ENCODE measurements at places on chromosomes 1 and 21. TPM values are rescaled to one million over a fixed set of nuclear protein-coding genes. Genes with fewer than 3 reads are reported as not detected.
A peak's percentile ranks its signal among the peaks of the same experiment; 100 is the strongest.

The RGS13 gene
- 4.7 TPM for total RNA-seq

DNA sequence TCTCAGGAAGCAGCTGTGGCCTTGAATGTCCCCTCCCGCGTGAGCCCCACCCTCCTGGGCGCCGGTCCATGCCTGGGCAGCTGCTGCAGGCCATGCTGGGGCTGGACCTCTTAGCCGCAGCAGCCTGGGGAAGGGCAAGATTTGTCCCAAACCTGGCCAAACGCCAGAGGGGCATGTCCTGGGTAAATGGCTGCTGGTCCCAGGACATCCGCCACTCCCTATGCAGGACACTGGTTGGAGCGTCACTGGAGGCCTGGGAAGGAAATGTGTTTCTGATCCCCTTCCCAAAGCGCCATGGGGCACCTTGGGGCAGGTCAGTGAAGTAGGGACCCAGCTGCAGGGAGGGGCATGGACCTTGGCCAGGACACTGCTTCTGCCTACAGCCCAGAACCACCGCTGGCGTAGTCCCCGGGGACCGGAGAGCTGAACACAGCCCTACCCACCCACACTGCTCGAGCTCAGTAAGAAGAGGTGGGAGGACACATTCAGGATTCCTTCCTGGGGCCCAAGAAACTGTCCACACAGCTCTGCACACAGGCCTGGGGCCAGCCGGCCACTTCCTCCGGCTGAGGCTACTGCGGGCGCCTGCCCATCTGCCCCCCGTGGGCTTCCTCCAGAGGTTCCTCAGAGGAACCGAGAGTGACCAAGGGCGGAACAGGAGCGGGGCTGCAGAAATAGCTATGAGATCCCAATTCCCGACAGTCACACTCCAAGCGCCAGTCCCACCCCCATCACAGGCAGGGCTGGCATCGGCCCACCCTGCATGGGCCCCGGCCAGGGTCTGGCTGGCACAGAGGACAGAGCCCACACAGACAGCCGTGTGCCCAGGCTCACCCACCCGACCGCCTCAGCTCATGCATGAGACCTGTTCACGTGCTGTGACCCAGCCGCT, 10.8 kb upstream of the PLEKHG5 start:
- DNase-seq: no peak

DNA sequence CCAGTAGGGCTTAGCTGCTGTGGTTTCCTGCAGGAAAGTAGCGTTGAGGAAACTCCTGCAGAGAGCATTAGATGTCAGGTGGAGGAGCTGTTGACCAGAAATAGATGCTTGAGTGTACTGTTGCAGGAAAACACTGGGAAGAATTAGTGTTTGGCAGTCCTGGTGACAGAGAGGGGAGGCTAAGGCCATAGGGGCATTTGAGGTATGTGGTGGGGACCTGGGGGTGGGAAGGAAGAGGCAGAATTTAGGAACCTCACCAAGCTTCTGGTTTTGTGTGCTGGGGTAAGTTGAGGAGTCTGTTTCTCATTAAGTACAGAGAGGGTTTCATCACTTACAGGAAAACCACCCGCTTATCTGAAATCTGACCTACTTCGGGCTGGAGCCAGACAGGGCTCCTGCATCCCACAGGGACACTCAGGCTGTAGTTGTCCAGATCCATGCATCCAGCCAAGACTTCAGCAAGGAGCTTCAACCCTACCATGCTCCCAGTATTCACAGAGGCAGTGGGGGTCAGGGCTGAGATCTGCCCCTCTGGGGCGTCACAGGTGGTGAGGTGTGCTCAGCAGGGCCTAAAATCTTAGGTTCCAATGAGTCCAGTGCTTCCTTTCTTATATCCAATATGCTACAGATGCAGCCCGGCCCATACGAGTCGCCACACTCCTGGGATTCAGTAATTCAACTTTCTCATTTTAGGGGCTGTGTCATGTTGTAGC, 15.1 kb downstream of the SH2D2A start:
- DNase-seq: no peak

The PTPN14 gene
- total RNA-seq: 43.7 TPM

- peak; percentile 85 for DNase-seq
Measured at GRCh38 chr1:28437924-28438699, 67.7 kb upstream of the RCC1 start.

- no peak for DNase-seq
Measured at GRCh38 chr1:215661033-215661432, 93.9 kb downstream of the KCTD3 start.

The ATP6V1G3 gene
- not detected for total RNA-seq

The HSPA6 gene
- 10.9 TPM for total RNA-seq

The CDCA8 gene
- total RNA-seq: 0.78 TPM

The KLHL12 gene
- total RNA-seq: 24.4 TPM

The MEF2D gene
- 60.8 TPM for total RNA-seq

DNA sequence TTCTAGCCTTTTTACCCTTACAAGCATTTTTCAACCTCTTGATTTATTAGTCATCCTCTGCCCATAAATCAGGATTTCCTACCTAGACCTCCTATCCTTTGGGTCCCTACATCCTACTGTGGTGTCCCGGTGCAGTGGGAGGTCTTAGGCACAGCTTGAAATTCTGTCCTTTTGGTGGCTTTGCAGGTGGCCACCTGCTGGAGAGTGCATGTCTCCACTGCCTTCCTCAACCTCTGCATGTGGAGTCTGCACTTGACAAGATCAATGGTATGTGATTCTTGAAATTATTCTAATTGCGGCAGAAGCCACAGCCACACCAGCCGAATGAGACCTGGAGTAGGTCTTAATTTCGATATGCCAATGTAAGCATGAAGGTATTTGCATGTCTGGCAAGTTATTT, 11.4 kb upstream of the KCNA3 start:
- DNase-seq: no peak

The FBXO2 gene
- 11.2 TPM for total RNA-seq

DNA sequence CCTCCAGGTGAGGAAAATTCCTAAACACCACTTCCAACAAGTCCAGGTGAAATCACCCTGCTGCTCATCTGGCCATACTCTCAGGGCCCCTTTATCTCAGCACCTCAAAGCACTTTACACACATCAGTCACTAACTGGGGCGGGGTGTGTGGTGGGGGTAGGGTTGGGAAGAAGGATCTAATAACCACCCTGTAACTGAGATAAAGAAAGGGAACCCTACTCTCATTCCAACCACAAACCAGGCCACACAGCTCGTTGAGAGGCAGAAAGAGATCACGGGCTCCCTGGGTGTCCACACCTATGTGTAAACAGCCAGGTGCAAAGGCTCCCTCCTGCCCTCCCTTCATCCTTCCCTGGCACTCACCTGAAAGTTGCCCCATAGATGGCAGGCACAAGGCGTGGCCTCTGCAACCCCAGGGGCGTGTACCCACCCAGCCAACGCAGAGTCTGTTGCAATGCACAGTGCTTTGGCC, 20.4 kb downstream of the GPR161 start:
- DNase-seq: peak; percentile 72

GRCh38 chr1:81115422-81115821, 685.3 kb upstream of the ADGRL2 start:
- DNase-seq: no peak

- peak; percentile 97 for DNase-seq
Measured at GRCh38 chr1:154404984-154405746, at the start of gene IL6R. TSS of gene IL6R (plus strand) at chr1:154405343. CDS start at chr1:154405630, 287 bp downstream.

The TMEM200B gene
- total RNA-seq: 8.7 TPM

DNA sequence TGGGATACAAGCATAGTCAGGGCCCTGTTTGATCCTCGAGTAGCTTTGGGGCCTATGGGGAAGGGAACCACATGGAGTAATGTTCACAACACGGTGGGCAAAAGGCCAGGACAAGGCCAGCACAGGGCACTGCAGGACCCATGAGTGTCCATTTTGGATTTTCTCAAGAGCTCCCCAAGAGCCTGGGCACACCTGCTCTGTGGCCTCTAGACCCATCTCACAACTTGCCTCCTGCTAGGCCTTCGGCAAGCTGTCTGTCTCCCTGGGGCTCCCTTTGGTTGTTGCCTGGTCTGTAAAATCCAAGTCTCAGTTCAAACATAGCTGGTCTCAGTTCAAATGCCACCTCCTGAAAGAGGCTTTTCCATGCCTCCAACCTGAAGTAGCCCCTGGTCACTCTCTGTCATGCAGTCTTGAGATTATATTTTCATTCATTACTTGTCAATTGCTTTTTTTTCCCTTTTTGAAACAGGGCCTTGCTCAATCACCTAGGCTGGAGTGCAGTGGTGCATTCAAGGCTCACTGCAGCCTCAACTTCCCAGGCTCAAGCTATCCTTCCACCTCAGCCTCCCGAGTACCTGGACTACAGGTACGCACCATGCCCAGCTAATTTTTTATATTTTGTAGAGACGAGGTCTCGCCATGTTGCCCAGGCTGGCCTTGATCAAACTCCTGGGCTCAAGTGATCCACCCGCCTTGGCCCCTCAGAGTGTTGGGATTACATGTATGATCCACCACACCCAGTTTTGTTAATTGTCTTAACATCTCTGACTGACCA, 107.4 kb downstream of the MATN1 start:
- peak; percentile 45 for DNase-seq

DNA sequence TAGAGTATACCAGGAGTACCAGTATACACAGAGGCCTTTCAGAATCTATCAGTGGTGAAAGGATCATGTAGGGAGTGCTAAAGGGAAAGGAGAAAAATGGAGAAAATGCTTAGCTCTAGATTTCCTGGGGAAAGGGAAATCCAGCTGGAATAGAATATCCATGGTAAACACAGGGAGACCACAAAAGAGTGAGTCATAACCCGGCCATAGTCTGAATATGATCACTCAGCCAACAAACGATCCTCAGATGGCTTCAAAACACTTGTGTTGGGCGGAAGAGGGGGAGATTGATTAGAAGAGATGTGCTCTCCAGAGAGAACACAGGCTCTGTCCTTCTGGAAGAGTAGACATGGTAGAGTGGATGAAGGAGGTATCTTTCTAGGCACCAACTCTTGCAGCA, 180.6 kb downstream of the PAPPA2 start:
- no peak for DNase-seq

GRCh38 chr1:173383351-173383750, 93.8 kb upstream of the PRDX6 start:
- DNase-seq: no peak

DNA sequence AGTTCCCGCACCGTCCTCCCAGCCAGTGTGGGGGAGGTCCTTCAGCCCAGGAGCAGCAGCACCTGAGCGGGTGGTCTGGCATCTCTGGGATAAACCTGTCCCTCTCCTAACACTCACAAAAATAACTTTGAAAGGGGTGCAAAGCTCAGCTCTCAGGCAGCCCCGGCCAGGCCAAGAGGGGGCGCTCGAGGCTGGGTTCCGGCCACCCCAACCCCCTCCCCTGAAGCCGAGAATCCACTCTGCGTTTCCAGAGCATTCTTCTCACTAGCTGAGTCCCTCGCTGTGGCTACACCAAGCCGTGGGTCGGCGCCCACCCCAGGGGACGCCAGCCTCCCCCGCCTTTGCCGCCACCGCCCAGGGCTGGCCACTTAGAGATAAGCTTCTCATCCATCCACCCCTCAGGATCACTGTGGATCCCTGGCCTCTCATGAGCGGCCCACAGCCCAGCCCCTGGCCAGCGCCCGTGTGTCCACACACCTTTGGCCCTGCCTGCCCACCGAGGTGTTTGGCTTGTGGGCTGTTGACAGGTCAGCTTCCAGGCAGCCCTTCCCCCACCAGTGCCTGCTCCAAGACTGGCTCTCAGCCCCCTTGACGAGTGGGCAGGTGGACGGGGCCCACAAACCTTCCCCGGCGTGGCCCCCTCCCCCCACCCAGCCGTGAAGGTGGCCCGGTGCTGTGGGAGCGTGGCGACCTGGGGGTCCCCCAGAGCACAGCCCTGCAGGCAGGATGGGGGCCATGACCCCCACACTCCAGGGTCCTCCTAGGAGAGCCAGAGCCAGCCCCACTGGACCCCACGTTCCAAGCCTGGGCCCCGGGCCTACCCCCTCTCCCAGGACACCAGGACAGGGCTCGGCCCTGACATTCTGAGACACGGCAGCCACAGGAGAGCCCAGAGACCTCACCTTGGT, 1.9 kb downstream of the FTCD start:
- DNase-seq: peak; percentile 81

The TDRD5 gene
- 0.17 TPM for total RNA-seq

The ARHGEF10L gene
- total RNA-seq: 34.1 TPM

GRCh38 chr1:51919684-51920083, 41.2 kb upstream of the NRDC start:
- DNase-seq: no peak

DNA sequence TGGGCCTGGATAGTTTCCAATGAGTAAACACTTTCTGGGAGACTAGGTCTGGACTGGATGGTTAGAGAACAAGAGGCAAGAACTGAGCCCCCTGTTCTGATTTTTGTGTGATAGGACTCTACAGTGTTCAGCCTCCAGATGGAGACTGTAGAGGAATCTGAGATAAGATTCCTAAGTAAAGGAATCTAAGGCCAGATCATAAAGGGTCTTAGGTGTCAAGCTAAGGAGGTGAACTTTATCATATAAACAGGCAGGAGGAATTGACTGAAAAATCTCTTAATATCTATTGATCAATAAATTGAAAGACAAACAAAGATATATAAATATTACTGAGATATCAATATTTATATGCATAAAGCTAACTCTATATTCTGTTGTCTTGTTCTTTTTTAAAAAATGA, 449.1 kb upstream of the DAB1 start:
- no peak for DNase-seq

- DNase-seq: peak; percentile 40
Measured at GRCh38 chr1:29671446-29672356, 435.4 kb downstream of the PTPRU start.

- no peak for DNase-seq
Measured at GRCh38 chr1:162171111-162171510, 101.6 kb downstream of the NOS1AP start.

DNA sequence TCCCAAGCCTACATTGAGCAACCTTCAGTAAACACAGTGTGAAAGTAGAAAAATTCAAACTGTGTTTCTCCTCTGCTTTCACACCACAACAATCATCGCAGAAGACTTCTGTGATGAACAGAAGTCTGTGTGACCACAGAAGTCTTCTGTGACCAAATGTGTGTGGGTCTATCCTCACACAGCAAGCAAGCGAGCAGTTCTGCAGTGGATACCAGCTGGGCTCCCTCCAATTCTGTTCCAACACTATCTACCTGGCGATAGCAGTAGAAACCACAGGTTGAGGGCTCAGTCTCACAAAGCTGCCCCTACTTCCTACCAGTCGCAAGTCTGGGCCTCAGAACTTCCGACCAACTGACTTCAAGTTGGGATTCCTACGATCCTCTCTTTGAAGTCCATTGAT, 21.0 kb upstream of the RAP1A start:
- no peak for DNase-seq

DNA sequence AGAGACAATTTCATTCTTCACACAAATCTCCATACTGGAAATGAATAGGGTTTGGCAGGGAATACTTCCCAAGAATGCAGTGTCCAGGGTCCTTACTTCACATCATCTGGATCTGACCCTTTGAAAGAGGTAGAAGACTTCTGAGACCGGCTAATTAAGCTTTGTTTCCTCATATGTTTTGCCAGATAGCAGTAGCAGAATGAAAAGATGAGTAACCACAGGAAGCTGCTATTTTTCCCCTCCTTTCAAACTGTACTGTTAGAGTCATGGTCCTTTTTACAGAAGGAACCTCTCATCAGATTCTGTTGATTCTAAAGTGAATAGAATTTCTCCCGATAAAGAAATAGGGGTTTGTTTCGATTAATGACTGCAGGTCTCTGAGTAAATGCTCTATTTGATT, 1.4 kb upstream of the OLFML3 start:
- no peak for DNase-seq

The OR2T33 gene
- not detected for total RNA-seq

The DUSP23 gene
- 71.1 TPM for total RNA-seq

- no peak for DNase-seq
Measured at GRCh38 chr1:40132383-40133311, 28.5 kb upstream of the RLF start.

GRCh38 chr1:157226739-157227138, 88.5 kb upstream of the ETV3 start:
- no peak for DNase-seq

The LHX8 gene
- not detected for total RNA-seq

The RGS8 gene
- total RNA-seq: not detected

Data from upper lobe of right lung (tissue), 1 donor.